ENCODE measurements at places on chromosomes 2 and 18. TPM values are rescaled to one million over a fixed set of nuclear protein-coding genes. Genes with fewer than 3 reads are reported as not detected.

Gene COL6A3
- 598 TPM for total RNA-seq

DNA sequence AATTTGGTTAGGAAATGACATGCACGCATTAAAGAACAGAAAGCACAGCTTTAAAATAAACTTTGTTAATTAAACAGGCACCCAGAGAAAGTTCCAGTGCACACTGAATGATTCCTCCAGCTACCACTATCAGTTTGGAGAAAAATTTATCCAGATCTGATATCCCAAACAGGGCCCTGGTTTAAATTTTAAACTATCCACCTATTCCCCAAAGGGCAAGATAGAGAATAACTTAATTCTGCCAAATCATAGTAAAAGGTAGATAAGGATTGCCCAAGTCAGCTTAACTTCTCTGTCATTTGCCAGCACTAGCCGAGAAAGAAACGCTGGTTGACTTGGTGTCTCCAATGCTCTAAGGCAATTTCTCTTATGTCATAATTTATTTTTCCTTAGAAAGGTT, 321.9 kb upstream of the PKDCC start:
- H3K4me3 ChIP-seq: no peak overlapping the region
- H3K36me3 ChIP-seq: no peaks in the 10 kb centered on the region
- no peak for DNase-seq
- no peaks in the 10 kb centered on the region for H3K27me3 ChIP-seq
- H3K4me1 ChIP-seq: no peaks in the 10 kb centered on the region
- no peak overlapping the region for H3K27ac ChIP-seq

Gene FBXO36
- 2.0 TPM for total RNA-seq

Gene IL1F10
- not detected for total RNA-seq

Gene PXDN
- 116 TPM for total RNA-seq

GRCh38 chr2:101829429-101829828, 131.9 kb downstream of the MAP4K4 start:
- DNase-seq: no peak
- peaks cover 2% of the 10 kb centered on the region for H3K4me1 ChIP-seq
- H3K27me3 ChIP-seq: no peaks in the 10 kb centered on the region

DNA sequence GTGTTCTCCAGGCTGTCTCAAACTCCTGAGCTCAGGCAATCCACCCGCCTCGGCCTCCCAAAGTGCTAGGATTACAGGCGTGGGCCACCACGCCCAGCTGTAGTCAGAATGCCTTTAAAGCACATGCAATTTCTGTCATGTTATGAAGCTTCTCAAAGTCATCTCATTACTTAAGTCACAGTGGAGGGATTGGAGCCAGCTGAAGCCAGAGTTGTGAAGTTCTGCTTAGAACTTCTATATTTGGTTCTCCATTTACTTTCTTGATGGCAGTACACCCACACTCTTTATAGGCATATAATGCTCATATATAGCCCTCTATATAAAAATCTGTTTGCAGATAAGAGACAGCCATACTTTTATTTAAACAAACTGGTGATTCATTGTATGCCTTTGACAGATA, 68.8 kb upstream of the CWC22 start:
- H3K27ac ChIP-seq: no peak overlapping the region
- no peaks in the 10 kb centered on the region for H3K4me1 ChIP-seq
- H3K36me3 ChIP-seq: no peaks in the 10 kb centered on the region
- no peak for DNase-seq
- H3K27me3 ChIP-seq: no peaks in the 10 kb centered on the region

Gene PSMA8
- not detected for total RNA-seq

DNA sequence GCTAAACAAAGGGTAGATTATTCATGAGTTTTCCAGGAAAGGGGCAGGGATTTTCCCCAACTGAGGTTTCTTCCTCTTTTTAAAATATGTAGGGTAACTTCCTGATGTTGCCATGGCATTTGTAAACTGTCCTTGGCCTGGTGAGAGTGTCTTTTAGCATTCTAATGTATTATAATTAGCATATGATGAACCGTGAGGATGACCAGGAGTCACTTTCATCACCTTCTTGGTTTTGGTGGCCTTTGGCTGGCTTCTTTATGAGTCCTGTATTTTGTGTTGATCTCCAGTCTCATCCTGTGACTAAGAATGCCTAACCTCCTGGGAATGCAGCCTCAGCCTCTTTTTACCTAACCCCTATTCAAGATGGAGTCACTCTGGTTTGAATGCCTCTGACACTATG, 391.0 kb upstream of the LINC00305 start:
- no peak for DNase-seq
- no peaks in the 10 kb centered on the region for H3K4me1 ChIP-seq
- no peak overlapping the region for H3K27ac ChIP-seq
- H3K27me3 ChIP-seq: no peaks in the 10 kb centered on the region
- H3K4me3 ChIP-seq: no peak overlapping the region
- no peaks in the 10 kb centered on the region for H3K36me3 ChIP-seq

DNA sequence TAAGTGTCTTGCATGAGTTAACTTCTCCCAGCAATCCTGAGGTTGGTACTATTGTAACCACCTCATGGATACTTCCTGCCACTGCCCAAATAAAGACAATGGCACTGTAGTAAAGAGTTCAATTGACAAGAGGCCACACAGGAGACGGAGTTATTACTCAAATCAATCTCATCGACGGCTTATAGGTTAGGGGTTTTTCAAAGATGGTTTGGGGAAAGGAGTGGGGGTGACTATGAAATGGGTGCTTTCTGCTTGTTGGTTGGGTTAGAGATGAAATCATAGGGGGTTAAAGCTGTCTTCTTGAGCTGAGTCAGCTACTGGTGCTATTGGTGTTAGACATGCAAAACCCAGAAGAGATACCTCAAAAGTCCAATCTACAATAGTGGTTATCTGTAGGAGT, 1258.0 kb upstream of the ZEB2 start:
- DNase-seq: no peak
- no peaks in the 10 kb centered on the region for H3K27me3 ChIP-seq
- H3K27ac ChIP-seq: no peak overlapping the region
- H3K4me3 ChIP-seq: no peak overlapping the region
- no peaks in the 10 kb centered on the region for H3K36me3 ChIP-seq

DNA sequence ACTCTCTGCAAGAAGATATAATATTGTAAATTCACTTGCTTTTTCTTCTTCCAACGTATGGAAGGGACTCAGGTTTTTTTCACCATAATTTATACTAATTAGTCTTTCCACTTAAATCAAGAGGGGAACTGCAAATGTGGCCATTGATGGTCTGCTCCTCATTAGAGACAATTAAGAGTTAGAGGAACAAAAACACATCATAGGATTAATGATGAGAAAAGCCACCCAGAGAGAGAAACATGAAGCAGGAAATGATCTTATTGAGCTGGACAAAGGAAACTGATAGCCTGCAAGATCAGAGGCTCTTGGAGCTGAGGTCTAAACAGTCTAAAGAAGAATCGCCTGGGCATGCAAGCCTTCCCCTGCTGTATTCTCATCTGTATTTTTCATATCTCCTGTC, 151.2 kb upstream of the NRP2 start:
- H3K4me3 ChIP-seq: no peak overlapping the region
- H3K4me1 ChIP-seq: no peaks in the 10 kb centered on the region
- no peaks in the 10 kb centered on the region for H3K27me3 ChIP-seq
- no peak for DNase-seq

DNA sequence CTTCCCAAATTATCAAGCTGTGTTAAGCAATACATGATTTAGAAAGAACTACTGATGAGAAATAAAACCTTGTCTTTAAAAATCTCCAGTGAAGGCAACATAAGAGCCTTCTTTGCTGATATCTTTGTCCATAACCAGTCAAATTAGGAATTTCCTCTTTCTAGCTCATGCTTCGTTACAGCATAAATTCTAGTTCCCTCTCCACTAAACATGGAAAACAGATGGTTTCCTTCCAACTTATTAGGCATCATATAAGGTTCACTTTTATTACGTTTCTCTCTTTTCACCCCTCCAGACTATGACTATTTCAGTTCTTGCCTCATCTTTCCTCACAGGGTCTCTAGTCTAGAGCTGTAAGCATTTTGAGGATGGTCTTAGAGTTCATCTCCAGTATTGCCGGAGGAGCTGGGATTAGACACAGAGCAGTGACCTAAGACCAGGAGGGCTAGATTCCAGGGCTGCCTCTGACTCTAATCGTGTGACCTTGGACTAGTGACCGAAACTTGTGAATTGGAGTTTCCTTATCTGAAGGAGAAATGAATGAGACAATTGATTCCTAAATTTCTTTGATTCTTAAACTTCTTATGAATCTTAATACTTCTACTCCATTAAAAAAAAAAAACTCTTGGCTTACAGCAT, 195.5 kb upstream of the APCDD1 start:
- H3K4me1 ChIP-seq: peaks cover 12% of the 10 kb centered on the region
- no peaks in the 10 kb centered on the region for H3K36me3 ChIP-seq
- no peak overlapping the region for H3K27ac ChIP-seq
- H3K4me3 ChIP-seq: no peak overlapping the region
- no peaks in the 10 kb centered on the region for H3K27me3 ChIP-seq

DNA sequence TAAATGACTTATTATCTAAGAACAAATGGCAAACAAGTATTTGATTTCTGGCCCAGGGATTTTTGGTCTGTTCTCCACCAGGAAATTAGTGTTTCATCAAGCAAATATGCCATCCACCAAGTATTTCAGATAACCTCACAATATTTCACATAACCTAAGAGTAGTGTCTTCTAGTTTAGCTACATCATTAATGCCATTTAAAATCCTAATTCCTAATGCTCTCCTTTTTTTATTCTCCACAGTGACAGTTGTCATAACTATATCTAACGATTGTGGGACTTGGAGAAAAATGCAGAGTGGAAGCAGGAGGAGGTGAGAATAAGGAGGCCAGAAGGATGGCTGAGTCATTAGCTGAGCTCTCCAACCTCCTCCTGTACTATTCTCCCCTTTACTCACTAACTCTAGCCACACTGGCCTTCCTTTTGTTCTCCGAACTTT, 58.5 kb upstream of the CTLA4 start:
- no peak overlapping the region for H3K27ac ChIP-seq
- no peak for DNase-seq
- H3K36me3 ChIP-seq: no peaks in the 10 kb centered on the region
- H3K27me3 ChIP-seq: no peaks in the 10 kb centered on the region
- H3K4me3 ChIP-seq: no peak overlapping the region

DNA sequence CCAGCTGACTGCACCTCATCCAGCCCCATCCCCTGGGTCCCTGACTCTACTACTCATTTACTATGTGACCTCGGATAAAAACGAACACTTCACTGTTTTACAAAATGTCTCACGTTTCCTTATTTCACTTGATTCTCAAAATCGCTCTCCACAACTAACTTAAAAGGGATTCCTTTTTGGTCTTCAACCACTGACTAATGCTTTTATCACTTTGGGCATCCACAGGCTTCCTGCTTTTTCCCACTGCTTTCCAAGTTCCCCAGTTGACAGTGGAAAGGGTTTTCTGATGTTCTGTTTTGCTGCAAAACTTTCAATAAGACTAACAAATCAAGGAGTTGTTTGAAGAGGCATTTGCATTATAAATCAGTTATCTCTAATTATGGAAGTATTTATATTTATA, 24.1 kb downstream of the EIF2AK3 start:
- H3K4me1 ChIP-seq: peaks cover 11% of the 10 kb centered on the region
- no peak overlapping the region for H3K27ac ChIP-seq
- no peaks in the 10 kb centered on the region for H3K36me3 ChIP-seq
- no peak overlapping the region for H3K4me3 ChIP-seq
- DNase-seq: no peak
- H3K27me3 ChIP-seq: no peaks in the 10 kb centered on the region

Gene ANXA4
- 217 TPM for total RNA-seq

Gene PDE1A
- 4.6 TPM for total RNA-seq

- H3K4me3 ChIP-seq: peak overlapping the region; percentile 33
- H3K4me1 ChIP-seq: peaks cover 48% of the 10 kb centered on the region
- H3K27ac ChIP-seq: no peak overlapping the region
- peaks cover 72% of the 10 kb centered on the region for H3K27me3 ChIP-seq
These were observed 720 bp downstream of the LBX2 start for GRCh38 chr2:74498500-74499266.

Gene CYS1
- total RNA-seq: 0.93 TPM

- H3K4me1 ChIP-seq: no peaks in the 10 kb centered on the region
- no peak overlapping the region for H3K4me3 ChIP-seq
- no peak for DNase-seq
- H3K27ac ChIP-seq: no peak overlapping the region
These were observed 455.7 kb upstream of the TCF4 start for GRCh38 chr18:56043641-56044061.

Gene PGAP1
- 17.4 TPM for total RNA-seq

- no peak overlapping the region for H3K4me3 ChIP-seq
- H3K36me3 ChIP-seq: no peaks in the 10 kb centered on the region
- no peaks in the 10 kb centered on the region for H3K4me1 ChIP-seq
- no peak for DNase-seq
These were observed 54.9 kb upstream of the BZW1 start for GRCh38 chr2:200756618-200757321.

GRCh38 chr2:97736608-97737330, 23.4 kb downstream of the ZAP70 start:
- H3K27me3 ChIP-seq: no peaks in the 10 kb centered on the region
- H3K36me3 ChIP-seq: no peaks in the 10 kb centered on the region
- H3K4me1 ChIP-seq: no peaks in the 10 kb centered on the region
- peak; percentile 22 for DNase-seq
- H3K4me3 ChIP-seq: no peak overlapping the region

DNA sequence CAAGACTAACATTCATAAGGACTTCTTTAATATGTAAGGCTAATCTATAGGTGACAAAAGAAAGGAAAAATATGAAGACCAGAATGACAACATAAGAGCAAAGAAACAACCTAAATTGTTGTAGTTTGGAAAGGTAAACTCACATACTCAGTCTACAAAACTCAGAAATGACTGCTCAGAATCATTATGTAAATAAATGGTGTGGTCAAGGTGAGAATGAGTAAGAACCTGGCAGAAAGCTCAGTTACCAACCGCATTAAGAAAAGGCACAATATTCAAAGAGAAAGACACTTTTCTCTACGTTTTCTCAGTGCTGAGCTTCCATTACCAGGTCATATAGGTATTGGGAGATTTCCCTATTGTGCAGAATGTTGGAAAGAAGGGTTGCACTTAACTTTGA, 15.8 kb downstream of the ATF2 start:
- no peaks in the 10 kb centered on the region for H3K27me3 ChIP-seq
- H3K4me1 ChIP-seq: peaks cover 2% of the 10 kb centered on the region
- H3K36me3 ChIP-seq: no peaks in the 10 kb centered on the region
- H3K27ac ChIP-seq: no peak overlapping the region
- no peak overlapping the region for H3K4me3 ChIP-seq

- H3K36me3 ChIP-seq: no peaks in the 10 kb centered on the region
- H3K27ac ChIP-seq: no peak overlapping the region
- DNase-seq: no peak
- H3K27me3 ChIP-seq: no peaks in the 10 kb centered on the region
These were observed 67.9 kb downstream of the RHOB start for GRCh38 chr2:20514596-20515269.

Gene MYO7B
- total RNA-seq: 0.61 TPM

- H3K36me3 ChIP-seq: no peaks in the 10 kb centered on the region
- no peak overlapping the region for H3K4me3 ChIP-seq
- no peak for DNase-seq
- no peaks in the 10 kb centered on the region for H3K4me1 ChIP-seq
- H3K27me3 ChIP-seq: no peaks in the 10 kb centered on the region
These were observed 172.6 kb upstream of the NRP2 start for GRCh38 chr2:205509655-205510054.

GRCh38 chr2:28490558-28490957, 5.3 kb upstream of the PLB1 start:
- H3K27ac ChIP-seq: no peak overlapping the region
- no peaks in the 10 kb centered on the region for H3K27me3 ChIP-seq
- no peaks in the 10 kb centered on the region for H3K4me1 ChIP-seq
- H3K36me3 ChIP-seq: no peaks in the 10 kb centered on the region
- H3K4me3 ChIP-seq: no peak overlapping the region

Gene IL36A
- total RNA-seq: not detected

Gene DBI
- 175 TPM for total RNA-seq

All from left lung (tissue), 14 donors.